ENCODE measurements at places on chromosomes 3 and 15.

- DNase-seq = no peak
Observed at GRCh38 chr15:70478251-70478990, 284.9 kb downstream of the UACA start.

DNA sequence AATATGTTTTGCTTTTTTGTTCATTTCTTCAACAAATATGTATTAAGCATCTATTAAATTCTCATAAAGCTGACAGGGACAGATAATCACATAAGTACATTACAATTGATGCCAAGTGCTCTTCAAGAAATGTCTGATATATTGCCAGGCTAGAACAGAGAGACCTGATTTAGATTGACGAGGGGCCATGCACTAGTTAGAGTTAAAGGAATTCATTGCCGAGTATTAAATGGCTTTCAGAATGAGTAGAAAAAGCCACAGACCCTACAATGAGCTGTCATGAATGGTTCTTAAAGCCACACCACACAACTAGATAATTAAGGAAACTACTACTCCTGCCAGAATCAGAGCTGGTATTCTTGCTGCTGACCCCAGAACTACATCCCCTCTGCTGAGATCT, 250.2 kb upstream of the MME start:
- no peak for DNase-seq

- no peak for DNase-seq
Observed at GRCh38 chr3:117417411-117417810, 707.8 kb downstream of the TUSC7 start.

GRCh38 chr3:48013288-48013980, 2.8 kb downstream of the MAP4 start:
- no peak for DNase-seq

GRCh38 chr15:40826423-40827075, 2.0 kb downstream of the PPP1R14D start:
- no peak for DNase-seq

- DNase-seq = no peak
Observed at GRCh38 chr3:50502584-50503423, 630 bp downstream of the CACNA2D2 start.

GRCh38 chr3:14543446-14543845, 3.3 kb upstream of the GRIP2 start:
- DNase-seq = no peak

GRCh38 chr3:22373827-22374226, 622.8 kb upstream of the ZNF385D start:
- DNase-seq = no peak

- no peak for DNase-seq
Observed at GRCh38 chr3:42264399-42265058, 1.5 kb downstream of the CCK start.

DNA sequence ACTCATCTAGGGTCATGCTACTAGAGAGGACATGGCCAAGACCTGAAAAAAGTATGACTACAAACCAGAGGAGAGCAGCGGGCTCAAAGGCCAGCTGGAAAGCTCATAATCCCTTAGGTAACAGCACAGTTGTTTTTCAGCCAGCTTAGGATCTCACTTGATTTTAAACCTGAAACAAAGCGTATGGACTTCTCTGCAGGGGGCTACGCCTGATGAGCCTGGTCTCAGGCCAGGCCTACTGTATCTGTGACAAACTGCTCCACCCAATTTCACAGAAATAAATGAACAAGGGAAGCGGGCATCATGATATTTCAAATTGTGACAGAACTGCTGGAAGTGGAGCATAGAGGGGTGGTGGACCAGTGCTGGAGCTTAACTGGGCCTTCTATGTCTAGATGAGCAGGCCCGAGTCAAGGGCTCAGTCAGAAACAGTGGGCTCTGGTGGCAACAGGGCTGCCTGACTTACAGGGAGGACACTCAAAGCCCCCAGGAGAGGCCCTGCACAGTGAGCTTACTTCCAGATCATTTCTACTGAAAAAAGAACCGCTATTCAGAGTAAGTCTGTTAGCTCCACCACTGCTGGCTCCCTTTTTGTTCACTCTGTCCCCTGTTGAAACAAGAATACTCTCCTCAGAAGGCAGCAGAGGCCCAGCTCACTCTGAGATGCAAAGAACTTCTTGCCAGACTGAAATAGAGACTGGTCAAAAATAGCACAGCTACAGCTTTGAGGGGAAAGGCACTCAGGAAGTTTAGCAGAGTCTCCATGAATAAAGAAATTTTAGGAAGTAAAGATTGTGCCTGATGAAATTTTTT, 47.0 kb downstream of the LRIG1 start:
- DNase-seq = no peak

- no peak for DNase-seq
Observed at GRCh38 chr3:188389711-188390342, 235.9 kb downstream of the LPP start.

DNA sequence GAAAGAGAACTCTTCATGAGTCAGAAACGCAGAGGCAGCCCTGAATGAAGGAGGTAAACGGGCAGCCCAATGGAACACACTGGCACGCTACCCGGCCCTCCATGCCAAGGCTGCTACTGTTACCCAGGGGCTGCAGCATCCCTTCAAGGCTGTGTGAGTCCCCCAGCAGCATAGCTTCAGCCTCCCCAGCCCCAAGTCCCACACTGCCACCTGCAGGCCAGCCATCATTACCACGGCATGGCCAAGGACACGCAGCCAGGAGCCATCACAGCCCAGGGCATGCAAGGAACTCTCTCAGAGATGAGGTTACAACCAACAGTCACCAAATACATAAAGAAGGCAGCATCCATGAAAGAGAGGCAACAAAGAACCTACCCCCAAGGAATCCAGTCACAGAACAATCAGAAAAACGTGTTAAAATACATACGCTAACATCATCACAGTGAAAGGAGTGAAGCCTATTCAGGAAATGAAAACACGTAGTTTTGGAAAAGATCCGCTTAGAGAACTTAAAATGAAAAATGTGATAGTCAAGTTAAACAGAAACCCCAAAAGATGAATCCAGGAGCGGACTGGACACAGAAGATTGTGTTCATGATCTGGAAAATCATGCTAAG, 22.4 kb downstream of the PLA2G4F start:
- DNase-seq = no peak

DNA sequence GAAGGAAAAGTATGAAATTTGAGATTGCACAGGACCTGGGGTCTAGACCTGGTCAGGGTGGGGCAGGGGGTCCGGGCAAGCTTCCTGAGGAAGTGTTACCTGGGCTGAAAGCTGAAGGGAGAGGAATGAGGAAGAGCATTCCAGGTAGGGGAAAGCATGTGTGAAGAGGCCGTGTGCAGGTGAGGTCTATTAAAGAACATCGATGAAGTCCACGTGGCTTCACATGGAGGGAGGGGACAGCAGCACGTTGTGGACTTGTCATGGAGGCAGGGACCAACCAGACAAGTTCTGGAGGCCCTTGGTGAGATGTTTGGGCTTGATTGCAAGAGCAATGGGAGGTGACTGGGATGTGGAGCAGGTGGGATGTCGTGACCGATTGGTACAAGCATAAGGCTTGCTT, 47.1 kb downstream of the IDH2 start:
- no peak for DNase-seq

GRCh38 chr3:107035176-107035575, 342.1 kb upstream of the CCDC54 start:
- DNase-seq = no peak

DNA sequence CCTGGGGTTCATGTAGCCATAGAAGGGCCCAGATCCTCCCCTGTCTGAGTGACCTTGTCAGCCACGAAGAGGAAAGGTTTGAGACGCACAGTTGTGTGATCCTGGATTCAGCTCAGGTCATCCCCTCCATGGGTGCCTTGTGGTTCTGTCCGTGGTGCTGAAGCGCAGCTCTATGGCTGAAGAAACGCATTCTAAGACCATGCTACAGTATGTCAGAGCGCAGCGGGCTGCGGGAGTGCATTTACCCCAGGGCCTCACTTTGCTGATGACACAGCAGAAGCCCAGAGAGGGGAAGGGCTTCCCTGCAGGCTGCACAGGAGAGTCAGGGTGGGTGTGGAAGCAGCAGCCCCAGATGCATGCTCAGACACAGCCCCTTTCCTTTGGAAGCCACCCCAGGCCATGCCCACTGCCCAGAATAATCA, 68.8 kb upstream of the IQSEC1 start:
- no peak for DNase-seq

DNA sequence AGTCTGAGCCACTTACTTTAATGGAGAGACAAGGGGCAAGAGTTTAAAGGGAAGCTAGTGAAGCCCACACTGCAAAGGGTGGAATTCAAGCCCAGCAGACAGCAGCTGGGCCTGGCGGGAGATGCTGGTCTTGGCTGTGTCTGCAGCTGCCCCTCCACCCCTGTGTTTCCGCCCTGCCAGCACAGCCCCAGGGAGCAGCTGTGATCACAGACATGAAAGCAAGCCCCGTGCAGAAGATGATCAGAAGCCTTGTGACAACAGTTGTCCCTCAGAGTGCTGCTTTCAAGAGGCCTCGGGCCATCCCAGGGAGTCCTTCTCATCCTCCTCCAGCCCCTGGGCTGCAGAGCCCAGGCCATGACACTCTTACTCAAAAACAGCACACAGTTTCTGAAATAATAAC, 24.1 kb upstream of the SLC6A1 start:
- DNase-seq = no peak

- DNase-seq = no peak
Observed at GRCh38 chr15:70407336-70407670, 309.6 kb upstream of the TLE3 start.

DNA sequence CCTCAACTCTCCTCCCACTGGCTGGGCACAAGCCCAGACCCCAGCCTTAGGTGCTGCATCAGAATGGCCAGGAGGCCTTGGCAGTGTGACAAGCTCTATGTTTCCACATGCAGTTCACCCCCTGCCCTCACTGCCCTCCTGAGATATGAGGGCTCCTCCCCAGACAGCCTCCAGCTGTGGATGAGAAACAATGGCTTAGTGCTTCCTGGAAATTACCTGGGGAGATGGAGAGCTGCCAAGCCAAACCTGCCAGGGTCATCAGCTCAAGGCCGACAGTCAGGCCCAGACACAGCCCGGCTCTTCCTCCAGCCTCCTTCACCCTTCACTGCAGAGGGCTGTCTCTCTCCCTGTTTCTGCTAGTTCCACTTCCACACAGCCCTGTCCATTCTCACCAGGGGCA, 76.3 kb downstream of the MYLK start:
- no peak for DNase-seq

GRCh38 chr3:40178012-40178594, 131.4 kb upstream of the EIF1B start:
- DNase-seq = no peak

- DNase-seq = no peak
Observed at GRCh38 chr15:73341886-73342600, 26.7 kb downstream of the HCN4 start.
